Bronchial smooth muscle cell (primary cell): ENCODE measurements at places on chromosomes 11 and 22. TPM values are rescaled to one million over a fixed set of nuclear protein-coding genes. Genes with fewer than 3 reads are reported as not detected.

The SMC1B gene
- not detected in 2 replicates for total RNA-seq

The MAJIN gene
- total RNA-seq: not detected in 2 replicates

The ROBO4 gene
- 0.09 and 1.1 TPM in 2 replicates for total RNA-seq

The CATSPERZ gene
- total RNA-seq: 0.43 and 0.95 TPM in 2 replicates

The OR6T1 gene
- total RNA-seq: not detected in 2 replicates

The TSSK2 gene
- total RNA-seq: not detected in 2 replicates

The HPS4 gene
- total RNA-seq: 22.9 and 29.4 TPM in 2 replicates

The IL17REL gene
- total RNA-seq: not detected in 2 replicates

The PAX6 gene
- total RNA-seq: 0.34 and 0.63 TPM in 2 replicates

The LARGE1 gene
- total RNA-seq: 9.8 and 11.2 TPM in 2 replicates

The AGBL2 gene
- 1.1 and 3.7 TPM in 2 replicates for total RNA-seq

The SYNGR1 gene
- total RNA-seq: 5.4 and 10.0 TPM in 2 replicates

The DBX1 gene
- total RNA-seq: not detected in 2 replicates

The CD248 gene
- total RNA-seq: 168 and 193 TPM in 2 replicates

The BACE1 gene
- 22.6 and 22.9 TPM in 2 replicates for total RNA-seq
